ENCODE measurements at places on chromosomes 11 and 22.
A peak's percentile ranks its signal among the peaks of the same experiment; 100 is the strongest.

GRCh38 chr22:29003975-29004646, 57.5 kb downstream of the C22orf31 start:
- no peak for DNase-seq

DNA sequence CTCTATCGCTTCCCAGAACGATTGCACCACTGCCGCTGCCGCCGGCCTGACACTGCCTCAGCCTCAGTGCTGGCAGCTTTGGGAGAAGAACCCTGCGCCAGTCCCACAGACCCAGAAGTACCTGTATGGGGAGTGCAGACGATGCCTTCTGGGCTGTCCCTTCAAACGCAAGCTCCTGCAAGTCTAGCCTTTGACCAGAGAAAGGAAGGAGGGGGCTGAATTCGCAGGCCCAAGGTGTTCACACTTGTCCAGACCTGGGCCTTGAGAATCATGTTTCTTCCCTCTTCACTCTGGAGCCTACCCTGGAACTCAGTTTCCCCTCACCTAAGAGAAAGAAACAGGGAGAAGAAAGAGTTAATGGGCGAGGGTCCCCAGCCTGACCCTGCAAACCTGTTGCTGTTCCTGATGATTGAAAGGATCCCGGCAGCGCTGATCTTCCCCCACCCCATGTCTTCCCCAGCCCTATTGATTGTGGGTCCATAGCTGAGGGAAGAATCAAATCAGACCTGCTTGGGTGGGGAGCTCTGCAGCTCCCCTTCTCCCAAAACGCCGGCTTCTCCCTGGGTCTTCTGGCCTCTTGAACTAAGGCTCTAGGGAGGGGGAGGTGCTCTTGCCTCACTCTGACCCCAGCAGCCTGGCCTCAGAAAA, 786 bp upstream of the MCAM start:
- DNase-seq = no peak

GRCh38 chr11:5624489-5625279, at the start of gene TRIM34:
TSS of gene TRIM34 (plus strand) at chr11:5625001. CDS start at chr11:5632332, 7,331 bp downstream.
- peak; percentile 71 for DNase-seq

- no peak for DNase-seq
Observed at GRCh38 chr11:71562120-71562519, 3.2 kb upstream of the KRTAP5-10 start.

GRCh38 chr11:118200497-118200896, 24.1 kb upstream of the SCN2B start:
- no peak for DNase-seq

GRCh38 chr11:27296497-27296896, 66.5 kb downstream of the CCDC34 start:
- no peak for DNase-seq

DNA sequence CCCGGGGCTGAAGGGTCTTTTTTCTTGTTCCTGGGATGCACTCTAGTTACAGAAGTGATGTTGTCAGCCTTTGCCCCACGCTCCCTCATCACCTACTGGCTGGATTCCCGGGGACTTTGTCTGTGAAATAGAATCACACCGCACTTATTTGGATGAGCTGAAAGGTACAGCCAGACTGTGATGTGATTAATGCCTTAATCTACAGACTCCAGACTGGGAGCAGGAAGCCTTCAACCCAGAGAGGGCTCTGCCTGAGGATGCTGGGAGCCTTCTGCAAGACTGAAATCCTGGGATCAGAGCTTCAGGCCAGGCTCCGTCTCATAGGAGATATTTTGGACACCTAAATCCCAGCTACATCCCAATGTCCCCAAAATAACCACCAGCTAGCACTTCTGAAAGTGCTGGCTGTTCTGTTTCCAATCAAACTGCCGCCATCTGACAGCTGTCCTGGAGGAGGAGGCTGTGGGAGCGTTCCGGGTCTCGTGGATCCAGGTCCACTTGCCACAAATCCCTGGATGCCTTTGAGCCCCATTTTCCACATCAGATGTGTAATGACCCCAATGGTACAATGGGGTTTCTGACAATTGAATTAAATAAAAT, 688.5 kb downstream of the TBC1D22A start:
- DNase-seq = no peak

DNA sequence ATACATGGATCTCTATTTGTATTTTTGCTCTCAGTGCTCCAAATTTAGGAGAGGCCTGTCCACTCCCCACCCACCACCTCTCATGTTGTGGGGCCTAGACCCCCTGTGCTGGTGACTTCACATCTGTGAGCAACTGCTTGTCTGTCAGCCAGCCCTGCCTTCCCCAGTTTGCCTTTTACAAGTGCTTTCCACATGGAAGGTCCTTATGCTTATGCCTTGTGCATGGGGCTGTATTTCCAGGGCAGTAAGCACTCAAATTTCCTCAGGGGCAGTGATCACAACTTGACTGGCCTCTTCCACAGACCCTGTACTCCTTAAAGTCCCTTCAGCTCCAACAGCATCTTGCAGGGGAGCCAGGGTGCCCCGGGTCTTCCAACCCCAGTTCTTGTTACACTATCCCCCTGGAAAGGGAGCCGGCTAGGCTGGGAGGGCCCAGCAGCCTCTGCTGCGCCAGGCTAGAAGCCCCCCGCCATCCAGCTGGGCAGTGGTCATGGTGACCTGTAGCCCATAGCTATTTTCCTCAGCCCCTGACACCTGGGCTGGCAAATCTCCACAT, 29.9 kb downstream of the GDPD5 start:
- DNase-seq = no peak

- no peak for DNase-seq
Observed at GRCh38 chr11:130001461-130002351, 929 bp downstream of the PRDM10 start.

DNA sequence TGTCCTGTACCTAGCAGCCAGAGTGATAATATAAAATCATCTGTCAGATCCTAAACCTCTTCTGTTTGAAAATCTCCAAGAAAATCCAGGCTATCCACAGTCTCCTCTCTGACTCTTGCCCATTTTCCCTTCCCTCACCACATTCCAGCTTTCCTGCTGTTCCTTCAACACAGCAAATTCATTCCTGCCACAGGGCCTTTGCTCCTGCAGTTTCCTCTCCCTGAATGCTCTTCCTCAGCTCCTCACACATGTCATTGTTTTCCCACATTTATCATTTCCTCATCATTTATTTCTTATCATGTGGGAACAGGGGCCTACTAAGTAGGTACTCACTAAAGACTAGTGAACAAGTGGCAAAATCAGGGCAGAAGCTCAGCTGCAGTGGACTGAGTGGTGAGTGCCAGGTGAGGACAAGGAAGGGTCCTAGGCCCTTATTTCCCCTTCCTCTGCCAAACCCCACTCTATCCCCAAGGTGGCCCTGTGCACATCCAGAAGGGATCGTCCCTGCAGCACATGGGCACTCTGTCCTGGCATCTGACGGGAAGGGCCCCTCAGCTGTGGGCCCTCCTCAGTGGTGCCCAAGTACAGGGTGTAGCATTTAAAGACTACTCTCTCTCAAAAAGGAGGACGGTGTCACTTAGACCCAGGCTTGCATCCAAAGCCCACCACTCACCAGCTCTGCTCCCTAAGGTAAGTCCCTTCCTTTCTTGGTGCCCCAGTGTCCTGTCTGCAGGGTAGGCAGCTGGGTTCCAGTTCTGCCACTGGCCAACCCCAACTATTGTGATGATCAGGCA, 2.0 kb downstream of the LRRC32 start:
- DNase-seq = no peak

- DNase-seq = no peak
Observed at GRCh38 chr11:67501854-67502253, 3.3 kb downstream of the PITPNM1 start.

- DNase-seq = no peak
Observed at GRCh38 chr11:103947546-103947919, 88.9 kb upstream of the DDI1 start.

- no peak for DNase-seq
Observed at GRCh38 chr11:4441515-4441914, 7.6 kb upstream of the OR52K2 start.

DNA sequence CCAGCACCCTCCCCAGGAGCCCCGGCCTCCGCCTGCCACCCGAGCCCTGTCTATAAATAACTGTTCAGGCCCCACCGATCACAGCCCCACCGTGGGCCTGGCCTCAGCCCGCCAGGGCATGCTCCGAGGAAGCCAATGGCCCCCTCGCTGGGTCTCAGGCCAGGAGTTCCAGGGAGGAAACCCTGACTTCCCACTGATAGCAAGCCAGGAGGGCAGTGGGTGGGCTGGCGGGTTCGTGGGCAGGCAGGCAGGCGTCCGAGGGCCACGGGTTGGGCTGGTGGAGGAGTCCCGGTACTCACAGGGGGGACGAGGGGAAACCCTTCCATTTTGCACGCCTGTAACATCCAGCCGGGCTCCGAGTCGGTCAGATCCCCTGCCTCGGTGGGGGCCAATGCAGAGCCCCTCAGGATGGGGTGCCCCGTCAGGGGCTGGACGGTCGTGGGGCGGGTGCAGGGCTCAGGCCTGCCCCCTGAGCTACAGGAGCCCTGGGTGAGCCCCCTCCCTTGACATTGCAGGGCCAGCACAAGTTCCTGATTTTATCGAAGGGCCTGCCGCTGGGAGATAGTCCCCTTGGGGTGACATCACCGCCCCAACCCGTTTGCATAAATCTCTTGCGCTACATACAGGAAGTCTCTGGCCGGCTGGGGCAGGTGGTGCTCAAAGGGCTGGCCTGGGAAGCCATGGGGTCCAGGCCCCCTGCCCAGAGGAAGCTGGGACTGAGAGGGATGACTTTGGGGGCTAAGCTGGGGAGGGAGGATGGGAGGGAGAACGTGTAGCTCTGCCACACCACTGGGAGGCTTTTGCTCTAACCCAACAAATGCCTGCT, at the start of gene SPI1:
TSS of gene SPI1 (minus strand) at position 538 of the 826 bp plus-strand sequence. CDS start at position 344, 194 bp downstream.
- peak; percentile 83 for DNase-seq

GRCh38 chr11:13561860-13562259, 66.1 kb upstream of the PTH start:
- no peak for DNase-seq
